ENCODE measurements at places on chromosomes 16 and 17.

DNA sequence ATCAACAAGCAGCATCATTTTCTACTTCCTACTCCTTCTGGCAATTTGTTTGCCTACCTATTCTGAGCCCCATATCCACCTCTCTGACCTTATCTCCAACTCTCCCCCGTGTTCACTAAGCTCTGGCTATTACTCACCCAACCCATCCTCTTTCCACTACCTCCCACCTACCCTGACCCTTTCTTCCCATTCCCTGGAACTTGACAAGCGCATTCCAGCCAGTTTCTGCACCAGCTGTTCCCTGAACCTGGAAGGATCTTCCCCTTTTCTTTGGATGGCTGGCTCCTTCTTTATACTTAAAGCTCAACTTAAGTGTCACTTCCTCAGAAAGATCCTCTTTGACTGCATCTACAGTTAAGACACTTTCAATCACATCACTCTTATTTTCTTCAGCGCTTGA is 2.2 kb downstream of the DCUN1D3 start:
- no peak for DNase-seq

GRCh38 chr16:56481468-56482122 is 30.2 kb downstream of the OGFOD1 start:
- no peak for DNase-seq

GRCh38 chr17:82287868-82288801 is 14.6 kb upstream of the CSNK1D start:
- peak; percentile 99 for DNase-seq

DNA sequence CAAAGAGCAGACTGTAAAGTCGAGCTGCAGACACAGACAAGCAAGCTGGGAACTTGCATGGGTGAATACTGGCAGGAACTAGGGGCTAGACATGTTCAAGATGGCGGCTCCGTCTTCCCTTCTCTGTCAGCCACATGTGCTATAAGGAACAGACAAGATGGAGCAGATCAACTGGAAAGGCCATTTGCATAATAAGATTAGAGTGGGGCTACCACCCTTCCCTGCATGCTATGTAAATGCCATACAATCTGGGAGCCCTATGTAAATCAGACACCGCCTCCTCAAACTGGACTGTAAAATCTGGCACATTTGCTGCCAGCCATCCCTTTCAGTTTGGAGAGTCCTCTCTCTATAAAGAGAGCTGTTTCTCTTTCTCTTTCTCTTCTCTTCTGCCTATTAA is 640.1 kb upstream of the CDH8 start:
- DNase-seq: no peak

DNA sequence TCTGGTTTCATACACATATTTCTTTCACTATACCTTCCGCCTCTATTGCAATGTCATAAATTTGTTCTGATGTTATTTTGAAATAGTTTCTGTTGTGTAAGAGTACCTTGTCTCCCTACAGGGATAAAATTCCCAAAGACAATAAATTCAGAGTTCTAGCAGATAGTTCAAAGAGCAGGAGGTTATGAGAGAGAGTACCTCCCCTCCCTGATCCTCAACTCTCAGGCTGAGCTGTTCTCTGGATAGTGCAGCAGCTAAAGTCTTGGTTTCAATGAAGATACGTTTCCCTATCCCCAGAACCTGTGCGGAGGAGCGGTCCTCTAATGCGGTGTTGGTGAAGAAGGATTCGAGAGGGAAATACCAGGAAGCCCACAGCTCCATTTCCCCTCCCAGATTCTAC is 190.2 kb upstream of the CPHXL start:
- DNase-seq: no peak

Data from DMS153 (cell line).